Stimulated activated CD4-positive, alpha-beta T cell treated with anti-CD3 and anti-CD28 coated beads, Interleukin-1b, Interleukin-23, amount 100 ng/mL, for 24 hours (primary cell): ENCODE measurements at places on chromosomes 12 and 14.

- DNase-seq = no peak
Measured at GRCh38 chr14:96125536-96125935, 79.1 kb upstream of the BDKRB2 start.

DNA sequence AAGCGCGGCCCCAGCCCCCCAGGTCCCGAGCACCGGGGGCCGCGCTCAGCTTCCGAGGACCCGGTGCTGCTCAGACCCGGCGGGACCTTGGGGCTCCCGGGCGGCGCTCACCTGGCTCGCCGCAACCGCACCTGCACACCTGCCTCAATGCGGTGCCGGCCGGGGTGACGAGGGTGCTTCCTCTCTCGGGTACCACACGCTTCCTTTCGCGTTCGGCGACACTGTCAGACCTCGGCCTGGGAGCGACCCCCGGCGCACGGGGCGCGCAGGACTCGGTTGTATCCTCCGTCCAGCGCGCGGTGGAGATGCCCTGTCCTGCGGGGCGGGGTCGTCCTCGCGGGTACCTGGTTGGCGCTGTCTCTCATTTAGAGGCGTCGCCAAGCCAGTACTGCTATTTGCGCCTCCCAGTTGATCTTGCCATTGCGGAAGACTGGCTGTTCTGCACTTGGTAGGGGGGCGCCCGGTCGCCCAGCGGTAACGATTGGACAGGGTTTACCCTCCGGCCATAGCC, 718 bp downstream of the PACS2 start:
- no peak for DNase-seq

DNA sequence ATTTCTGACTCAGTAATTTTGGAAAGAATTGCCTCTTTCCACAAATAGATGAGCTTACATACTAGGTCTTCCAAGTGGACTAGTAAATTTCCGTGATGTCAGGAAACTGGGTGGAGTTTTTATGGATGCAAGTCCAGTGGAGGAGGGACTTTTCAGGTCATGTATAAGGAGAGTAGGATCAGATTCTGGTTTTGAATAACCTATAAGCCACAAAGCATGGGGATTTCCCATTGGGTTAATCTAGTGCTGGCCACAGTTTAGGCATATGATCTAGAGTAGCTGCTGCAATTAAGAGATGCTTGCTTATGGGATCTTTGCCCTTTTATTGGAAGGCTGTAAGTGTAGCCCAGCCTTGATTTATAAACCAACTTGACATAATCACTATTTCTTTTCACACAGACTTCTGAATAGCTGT, 33.8 kb downstream of the STK38L start:
- DNase-seq = no peak

DNA sequence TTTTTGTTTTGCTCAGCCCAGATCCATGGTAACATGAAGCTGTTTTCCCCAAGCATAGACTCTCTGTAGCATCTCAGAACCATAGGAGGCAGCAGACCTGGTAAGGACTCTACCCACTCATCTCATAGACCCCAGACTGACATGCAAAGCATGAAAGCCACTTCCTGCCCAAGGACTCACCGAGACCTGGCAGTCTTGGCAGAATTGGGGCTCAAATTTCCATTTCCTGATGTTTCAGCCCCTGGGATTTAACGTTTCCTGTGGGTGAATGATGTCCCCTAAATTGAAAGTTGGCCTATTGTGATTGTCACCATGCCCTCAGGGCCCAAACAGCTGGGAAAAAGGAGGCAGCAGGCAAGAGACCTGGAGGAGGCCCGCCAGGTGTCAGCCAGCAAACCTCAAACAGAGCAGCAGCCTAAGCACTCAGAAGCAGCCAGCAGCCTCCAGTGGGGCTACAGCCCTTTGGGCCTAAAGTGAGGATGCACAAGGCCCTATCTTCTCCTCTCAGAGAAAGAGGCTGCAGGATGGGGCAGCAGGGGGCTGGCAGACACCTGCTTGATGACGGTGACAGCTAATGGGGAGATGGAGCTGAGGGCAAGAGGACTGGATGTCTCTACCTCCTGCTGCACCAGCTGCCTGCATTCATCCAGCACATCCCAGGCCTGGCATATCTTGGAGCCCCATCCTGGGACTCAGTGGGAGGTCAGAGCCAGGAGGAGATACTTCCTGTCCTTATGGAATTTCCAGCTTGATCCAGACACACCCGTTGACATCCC, 8.5 kb downstream of the KRT85 start:
- no peak for DNase-seq
